ENCODE measurements at places on chromosomes 4 and X.

DNA sequence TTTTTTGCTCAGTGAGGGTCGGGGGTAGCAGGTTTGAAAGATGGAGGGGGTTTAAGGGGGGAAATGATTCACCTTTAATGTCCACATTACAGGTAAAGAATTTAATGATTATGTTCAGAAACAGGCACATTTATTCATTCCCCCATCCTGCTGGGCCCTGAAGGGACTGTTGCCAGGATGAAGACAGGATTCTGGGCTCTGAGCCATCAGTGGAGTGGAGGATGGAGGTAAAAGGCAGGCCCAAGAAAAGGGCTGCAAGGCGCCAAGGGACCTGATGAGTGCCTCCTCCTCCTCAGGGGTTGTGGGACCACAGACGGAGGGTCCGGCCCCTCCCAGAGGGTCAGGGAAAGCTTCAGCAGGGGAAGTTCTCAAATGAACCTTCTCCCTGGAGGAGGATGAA is 40.4 kb upstream of the PROM1 start:
- no peak for DNase-seq

DNA sequence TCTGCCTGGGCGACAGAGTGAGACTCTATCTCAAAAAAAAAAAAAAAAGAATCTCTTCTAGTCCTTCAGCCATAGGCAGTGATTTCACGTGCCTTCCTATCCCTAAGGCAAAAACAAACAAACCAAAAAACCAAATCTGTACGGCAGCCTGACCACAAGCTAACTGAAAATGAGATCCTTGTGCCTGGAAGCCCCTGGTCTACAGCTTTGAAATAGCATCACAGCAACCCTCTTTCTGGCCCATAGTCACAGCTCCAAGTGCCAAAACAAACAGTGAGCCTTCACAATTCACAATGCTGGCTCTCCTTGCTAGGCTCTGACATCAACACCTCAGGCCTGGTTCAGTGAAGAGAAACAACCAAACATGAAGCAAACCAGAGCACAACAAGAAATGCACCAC is 46.1 kb downstream of the TMEM150C start:
- DNase-seq = no peak

- DNase-seq = no peak
These were observed 157.3 kb upstream of the TET2 start for GRCh38 chr4:104989371-104989770.

DNA sequence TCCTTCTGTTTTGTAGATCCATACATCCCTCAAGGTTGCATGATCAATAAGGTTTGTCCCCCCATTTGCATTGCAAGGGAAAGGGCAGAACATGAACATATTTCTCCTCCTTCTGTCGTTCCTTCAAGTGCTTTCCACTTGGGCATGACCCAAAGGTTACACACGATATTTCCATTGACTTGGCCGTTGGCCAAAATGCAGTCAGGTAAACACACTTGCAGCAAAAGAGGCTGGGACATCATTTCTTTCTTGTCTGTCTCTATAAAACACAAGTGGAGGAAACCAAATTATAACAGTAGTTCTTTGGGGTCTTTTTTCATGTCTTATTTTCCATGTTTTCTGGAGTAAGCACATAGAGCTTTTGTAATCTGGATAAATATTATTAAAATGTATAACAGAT is 156.1 kb downstream of the FRAS1 start:
- no peak for DNase-seq

GRCh38 chr4:53941331-53941730 is 123.1 kb downstream of the CHIC2 start:
- DNase-seq = no peak

GRCh38 chr4:45409536-45409935 is 683.2 kb upstream of the GNPDA2 start:
- no peak for DNase-seq

DNA sequence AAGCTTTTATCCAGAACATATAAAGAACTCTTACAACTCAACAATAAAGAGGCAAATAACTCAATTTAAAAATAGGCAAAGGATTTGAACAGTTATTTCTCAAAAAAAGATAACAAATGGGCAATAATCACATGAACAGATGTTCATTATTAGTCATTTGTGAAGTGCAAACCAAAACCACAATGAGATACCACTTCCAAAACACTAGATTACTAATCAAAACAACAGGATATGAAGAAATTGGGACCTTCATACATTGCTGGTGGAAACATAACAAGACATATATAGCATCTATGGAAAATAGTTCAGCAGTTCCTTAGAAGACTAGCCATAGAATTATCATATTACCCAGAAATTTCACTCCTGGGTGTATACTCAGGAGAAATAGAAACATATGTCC is 224.6 kb downstream of the FBXO8 start:
- no peak for DNase-seq

- DNase-seq = no peak
These were observed 9.9 kb downstream of the USP9X start for GRCh38 chrX:41095174-41095573.

GRCh38 chrX:153776611-153777045 is 4.2 kb upstream of the SRPK3 start:
- no peak for DNase-seq

GRCh38 chr4:71020611-71021010 is 27.2 kb downstream of the DCK start:
- no peak for DNase-seq

DNA sequence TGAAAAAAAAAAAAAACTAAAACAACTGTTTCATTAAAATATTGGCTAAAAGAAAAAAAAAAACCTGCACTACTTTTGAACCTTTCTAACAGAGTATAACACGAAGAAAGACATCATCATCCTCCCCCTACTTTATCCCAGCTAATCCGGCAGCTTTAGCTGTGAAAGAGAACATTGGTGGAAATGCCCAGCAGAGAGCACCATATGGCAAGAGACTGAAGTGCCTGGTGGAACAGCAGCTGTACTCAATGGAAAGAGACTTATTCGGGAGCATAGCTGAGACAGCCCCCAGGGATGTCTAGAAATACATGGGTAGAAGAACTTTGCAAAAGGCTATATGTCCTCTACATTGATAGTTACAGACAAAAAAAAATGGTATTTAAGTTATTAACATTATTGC is 30.3 kb downstream of the STPG2 start:
- DNase-seq = no peak

DNA sequence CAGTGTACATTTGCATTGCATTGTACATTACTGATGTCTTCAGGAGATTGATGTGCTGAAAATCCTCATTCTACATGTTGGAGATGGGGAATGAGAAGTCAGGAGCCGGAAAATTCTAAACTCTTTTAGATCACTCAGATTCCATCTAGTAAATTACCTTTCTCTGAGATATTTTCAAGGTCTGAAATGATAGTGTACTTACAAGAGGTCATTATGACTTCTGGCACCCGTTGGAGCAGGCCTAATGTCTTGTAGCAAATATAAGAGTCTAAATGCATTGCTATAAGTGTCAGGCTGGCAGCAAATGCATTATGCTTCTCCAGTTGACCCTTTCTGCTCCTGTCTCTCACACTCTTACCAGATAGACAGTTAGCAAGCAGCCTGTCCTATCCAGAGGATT is 692.8 kb downstream of the GRID2 start:
- no peak for DNase-seq

GRCh38 chr4:60463857-60464502 is 736.1 kb upstream of the ADGRL3 start:
- DNase-seq = no peak

DNA sequence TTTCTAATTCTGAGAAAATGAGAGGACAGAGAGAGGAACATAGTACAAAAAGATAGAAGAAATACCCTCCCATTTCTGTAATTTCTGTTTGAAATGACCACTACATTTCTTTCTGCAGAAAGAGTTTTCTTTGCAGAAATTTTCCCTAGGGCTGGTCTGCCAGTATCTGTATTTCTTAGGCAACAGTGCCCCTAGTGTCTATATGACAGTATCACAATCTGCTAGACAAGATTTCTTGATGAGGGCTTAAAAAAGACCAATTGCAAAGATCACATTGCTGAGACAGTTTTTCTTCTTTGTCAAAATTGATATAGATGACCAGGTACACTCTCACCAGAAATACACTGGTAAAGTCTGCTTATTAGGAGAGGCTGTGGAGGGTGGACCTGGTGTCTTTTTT is 81.0 kb upstream of the ZDHHC15 start:
- DNase-seq = no peak

- no peak for DNase-seq
These were observed 36.6 kb upstream of the BTC start for GRCh38 chr4:74830928-74831327.

- DNase-seq = no peak
These were observed 60.8 kb upstream of the GRPEL1 start for GRCh38 chr4:7128644-7129043.

GRCh38 chr4:2722033-2722432 is 34.1 kb downstream of the TNIP2 start:
- no peak for DNase-seq

DNA sequence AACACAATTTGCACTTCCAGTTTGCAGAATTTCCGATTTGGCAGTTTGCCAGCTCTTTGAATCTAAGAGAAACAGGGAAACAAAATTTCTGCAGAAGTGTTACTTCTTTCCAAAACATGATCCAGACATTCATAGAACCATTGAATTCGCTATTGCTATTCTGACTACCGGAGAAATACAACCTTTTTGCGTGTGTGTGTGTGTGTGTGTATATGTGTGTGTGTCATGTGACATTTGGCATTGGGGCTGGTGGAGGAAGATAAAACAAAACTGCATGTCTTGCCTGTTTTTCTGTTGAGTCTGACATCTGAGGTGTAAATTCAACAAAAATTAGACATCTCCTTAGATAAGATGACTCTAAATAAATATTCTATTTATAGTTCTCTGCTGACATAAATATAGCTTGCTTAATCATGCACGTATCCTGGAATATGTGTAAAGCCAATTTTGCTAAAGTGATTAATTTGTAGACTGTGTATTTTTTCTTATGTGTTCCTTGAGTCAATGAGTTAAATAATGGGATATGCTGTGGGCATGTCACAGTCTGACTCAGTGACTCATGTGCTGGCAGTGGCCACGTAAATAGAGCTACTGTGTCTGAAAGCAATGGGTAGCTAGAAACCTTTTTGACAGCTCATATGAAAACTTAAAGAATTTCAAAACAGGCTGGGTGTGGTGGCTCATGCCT is 98.9 kb downstream of the HPGD start:
- DNase-seq = no peak

DNA sequence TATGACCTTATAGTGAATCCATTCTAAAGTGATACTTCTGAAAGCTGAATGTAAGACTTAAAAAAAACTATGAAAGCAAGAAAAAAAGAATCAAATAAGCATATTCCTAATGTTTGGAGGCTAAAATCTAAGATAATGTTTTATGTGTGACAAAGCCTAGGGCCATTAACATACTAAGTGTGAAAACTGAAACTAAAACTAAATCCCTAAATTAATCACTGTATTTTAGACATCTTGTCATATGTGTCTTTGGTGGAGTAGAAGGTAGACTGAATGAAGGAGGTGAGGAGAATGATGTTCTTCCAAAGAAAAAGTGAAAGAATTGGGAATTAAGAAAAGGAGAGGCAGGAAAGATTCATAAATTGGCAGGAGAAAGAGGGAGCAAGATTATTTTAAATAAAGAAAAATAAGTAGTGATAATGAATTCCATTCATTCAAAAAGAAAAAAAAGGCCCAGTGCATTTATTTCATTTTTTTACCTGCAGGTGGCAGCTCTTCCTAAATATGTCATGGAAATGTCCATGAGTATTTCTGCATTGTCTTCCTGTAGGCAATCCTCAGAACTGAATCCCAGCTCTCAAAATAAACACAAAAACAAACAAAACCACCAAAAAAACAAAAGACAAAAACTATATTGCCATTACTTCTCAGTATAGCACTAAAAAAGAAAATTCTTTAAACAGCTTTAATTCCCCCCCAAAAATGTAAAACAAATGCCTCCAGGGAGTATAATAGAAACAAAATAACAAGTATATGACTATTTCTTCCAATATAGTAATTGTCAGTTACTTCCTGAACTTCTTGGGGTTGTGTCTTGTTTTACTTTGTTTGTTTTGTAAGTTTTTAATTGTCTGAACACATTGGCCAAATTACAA is 17.0 kb upstream of the AP1AR start:
- no peak for DNase-seq

- no peak for DNase-seq
These were observed 122.6 kb downstream of the SHISA3 start for GRCh38 chr4:42519803-42520417.

DNA sequence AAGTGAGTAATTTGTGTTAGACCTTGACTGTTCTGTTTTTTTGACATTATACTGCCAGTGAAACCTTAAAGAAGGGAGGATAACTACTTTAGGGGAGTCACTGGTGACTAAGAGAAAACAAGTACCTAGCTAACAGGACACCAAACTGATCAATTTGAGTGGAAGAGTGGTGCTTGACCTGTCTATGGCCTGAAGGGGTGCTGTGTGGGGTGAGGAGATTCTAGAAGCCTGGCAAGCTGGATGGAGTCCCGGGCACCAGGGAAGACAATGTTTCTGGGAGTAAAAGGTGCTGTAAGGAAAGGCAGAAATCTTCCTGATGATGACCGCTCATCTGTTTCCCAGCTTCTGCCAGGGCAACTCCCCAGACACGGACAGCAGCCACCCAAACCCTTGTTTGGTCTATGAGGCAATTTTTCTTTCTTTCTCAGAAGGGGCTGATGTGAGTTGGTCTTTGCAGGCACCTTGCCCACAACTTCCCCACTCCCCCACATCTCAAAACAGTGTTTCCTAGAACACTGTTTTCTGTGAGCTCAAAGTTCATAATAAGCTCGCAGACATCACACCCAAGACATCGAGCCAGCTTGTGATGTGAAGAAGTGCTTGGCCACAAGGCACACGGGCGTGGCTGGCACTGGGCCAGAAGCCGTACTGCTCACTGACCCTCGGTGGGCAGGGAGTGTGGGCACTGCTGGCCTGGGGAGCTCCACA is 4.6 kb downstream of the TXK start:
- no peak for DNase-seq

- DNase-seq = no peak
These were observed 261.2 kb downstream of the CBLL2 start for GRCh38 chrX:22533898-22534297.

DNA sequence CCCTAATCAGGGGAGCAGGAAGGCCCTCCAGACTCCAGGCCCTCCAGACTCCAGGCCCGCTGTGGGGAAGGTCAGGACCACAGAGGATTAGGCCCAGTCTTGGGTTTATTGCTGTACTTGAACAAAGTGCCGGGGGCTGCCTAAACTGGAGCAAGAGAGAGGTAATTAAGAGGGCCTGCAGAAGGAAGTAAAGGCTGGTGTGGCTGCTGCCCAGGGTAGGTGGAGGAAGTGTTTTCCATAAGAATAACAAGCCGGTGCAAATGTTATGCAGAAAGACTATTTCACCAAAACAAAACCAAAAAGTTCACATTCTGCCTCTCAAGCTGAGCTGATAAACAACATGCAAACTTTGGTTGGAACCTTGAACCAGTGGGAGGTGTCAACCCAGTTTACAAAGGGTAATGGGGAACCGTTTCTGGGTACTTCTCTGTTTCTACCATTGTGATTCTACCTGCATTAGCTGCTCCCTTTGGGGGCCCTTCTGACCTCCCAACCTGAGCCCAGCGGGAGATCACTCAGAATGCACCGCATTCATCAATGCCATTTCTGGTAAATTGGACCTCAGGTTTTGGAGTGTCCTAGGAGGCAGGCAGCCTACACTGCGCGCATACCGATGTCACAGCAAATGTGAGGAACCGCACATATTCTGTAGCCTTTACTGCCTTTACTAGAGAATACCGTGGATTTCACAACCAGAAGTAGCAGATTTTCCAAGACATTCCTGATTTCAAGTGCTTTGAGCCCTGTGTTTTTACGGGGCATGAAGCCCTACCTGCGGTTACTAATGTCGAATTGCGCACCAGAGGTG is 59.7 kb upstream of the BCOR start:
- DNase-seq = no peak

GRCh38 chr4:97786306-97786920 is 356.9 kb downstream of the STPG2 start:
- no peak for DNase-seq

- DNase-seq = no peak
These were observed 500.2 kb downstream of the INPP4B start for GRCh38 chr4:142345924-142346323.

All from coronary artery (tissue), 2 donors.